ENCODE measurements at places on chromosomes 2 and 18. TPM values are rescaled to one million over a fixed set of nuclear protein-coding genes. Genes with fewer than 3 reads are reported as not detected.

- H3K27ac ChIP-seq, result no peak overlapping the region
- H3K4me1 ChIP-seq, result no peaks in the 10 kb centered on the region
- DNase-seq, result no peak
- H3K36me3 ChIP-seq, result no peaks in the 10 kb centered on the region
Measured at GRCh38 chr2:201696151-201696659, 2.2 kb downstream of the MPP4 start.

- no peak for DNase-seq
- H3K4me1 ChIP-seq, result peaks cover 9% of the 10 kb centered on the region
- no peak overlapping the region for H3K4me3 ChIP-seq
- peaks cover 5% of the 10 kb centered on the region for H3K36me3 ChIP-seq
Measured at GRCh38 chr2:67839242-67839641, 223.6 kb downstream of the C1D start.

GRCh38 chr2:192534072-192534471, 339.3 kb upstream of the TMEFF2 start:
- H3K4me1 ChIP-seq, result no peaks in the 10 kb centered on the region
- H3K27ac ChIP-seq, result no peak overlapping the region
- H3K4me3 ChIP-seq, result no peak overlapping the region

COLEC12 gene
- not detected for total RNA-seq

DNA sequence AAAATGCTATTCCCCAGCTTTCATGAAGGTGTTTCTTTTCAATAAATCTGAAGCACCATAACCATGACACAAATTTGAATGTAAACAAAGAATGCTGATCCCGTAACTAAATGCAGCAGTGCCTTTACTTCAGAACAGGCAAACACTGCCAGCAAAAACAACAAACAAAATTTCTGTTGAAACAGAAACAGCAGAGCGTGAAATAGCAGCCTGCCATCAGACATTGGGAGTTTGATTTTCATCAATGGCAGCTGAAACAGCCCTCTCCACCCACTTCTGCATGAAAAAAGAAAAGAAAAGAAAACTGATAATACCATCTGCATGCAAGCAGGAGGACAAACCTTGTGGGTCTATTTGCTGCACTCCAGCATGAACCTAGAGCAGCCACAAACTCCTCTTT, 128.3 kb downstream of the CDH2 start:
- no peak overlapping the region for H3K27ac ChIP-seq
- no peaks in the 10 kb centered on the region for H3K27me3 ChIP-seq
- no peak overlapping the region for H3K4me3 ChIP-seq
- H3K36me3 ChIP-seq, result no peaks in the 10 kb centered on the region
- DNase-seq, result no peak

DNA sequence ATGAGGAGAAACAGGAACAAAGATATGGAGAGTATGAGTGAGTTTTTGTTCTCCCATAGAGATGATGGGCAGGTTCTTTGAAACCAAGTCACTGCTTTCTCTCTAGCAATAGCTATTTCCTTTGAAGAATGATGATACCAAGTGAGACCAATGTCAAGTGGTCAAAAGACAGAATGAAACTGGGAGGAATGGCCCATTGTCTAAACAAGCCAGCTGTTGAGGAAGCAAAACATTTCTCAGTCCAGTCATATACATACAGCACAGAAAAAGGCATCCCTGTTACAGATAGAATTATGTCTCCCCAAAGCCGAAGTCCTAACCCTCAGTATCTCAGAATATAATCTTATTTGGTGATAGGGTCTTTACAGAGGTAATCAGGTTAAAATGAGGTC, 66.1 kb upstream of the EPC2 start:
- no peaks in the 10 kb centered on the region for H3K36me3 ChIP-seq
- no peak for DNase-seq
- H3K27me3 ChIP-seq, result peaks cover 51% of the 10 kb centered on the region
- peaks cover 9% of the 10 kb centered on the region for H3K4me1 ChIP-seq
- H3K27ac ChIP-seq, result no peak overlapping the region
- no peak overlapping the region for H3K4me3 ChIP-seq

HOXD1 gene
- not detected for total RNA-seq

DNA sequence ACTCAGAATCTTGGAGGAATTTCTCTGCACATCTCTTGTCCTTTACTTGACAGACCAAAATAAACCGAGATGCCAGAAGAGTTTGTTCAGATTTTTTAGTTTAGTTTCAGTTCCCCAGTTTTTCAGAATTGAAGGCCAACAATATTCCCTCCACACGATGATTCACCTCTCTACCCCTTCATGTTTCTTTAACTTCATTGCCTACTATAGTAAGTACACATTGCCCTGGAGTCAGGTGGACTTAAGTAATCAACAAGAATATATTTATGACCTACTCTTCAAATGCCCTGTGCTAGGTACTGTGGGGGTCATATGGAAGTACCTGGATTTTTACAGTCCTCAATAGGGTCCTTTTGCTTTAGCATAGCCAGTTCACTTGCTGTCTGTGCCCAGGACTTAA, 79.6 kb upstream of the CTLA4 start:
- no peak overlapping the region for H3K27ac ChIP-seq
- H3K36me3 ChIP-seq, result no peaks in the 10 kb centered on the region
- peaks cover 33% of the 10 kb centered on the region for H3K4me1 ChIP-seq
- no peak for DNase-seq

- no peak overlapping the region for H3K4me3 ChIP-seq
- peaks cover 20% of the 10 kb centered on the region for H3K36me3 ChIP-seq
- no peaks in the 10 kb centered on the region for H3K27me3 ChIP-seq
- H3K27ac ChIP-seq, result no peak overlapping the region
- no peaks in the 10 kb centered on the region for H3K4me1 ChIP-seq
Measured at GRCh38 chr2:157809212-157809611, 66.9 kb downstream of the ACVR1 start.

DNA sequence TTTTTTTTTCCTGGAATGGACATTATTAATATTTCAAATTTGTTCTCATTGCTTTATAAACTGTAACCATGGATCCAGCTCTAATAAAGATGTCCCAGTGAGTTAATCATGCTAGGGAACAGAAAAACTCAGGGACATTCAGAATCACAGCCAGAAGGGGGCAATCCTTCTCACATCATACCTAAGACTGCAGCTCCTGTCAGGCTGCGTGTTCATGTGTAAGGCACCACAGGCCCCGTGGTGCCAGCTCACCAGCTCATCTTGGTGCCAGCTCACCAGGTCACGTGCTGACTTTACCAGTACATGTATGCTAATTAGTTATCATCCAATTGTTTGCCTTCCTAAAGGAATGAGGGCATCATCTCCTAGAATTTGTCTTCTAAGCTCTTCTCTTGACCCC, 84.7 kb upstream of the NEDD4L start:
- no peak overlapping the region for H3K4me3 ChIP-seq
- peaks cover 31% of the 10 kb centered on the region for H3K4me1 ChIP-seq
- H3K27me3 ChIP-seq, result no peaks in the 10 kb centered on the region
- H3K36me3 ChIP-seq, result peaks cover 4% of the 10 kb centered on the region
- H3K27ac ChIP-seq, result no peak overlapping the region

TUBA3E gene
- not detected for total RNA-seq

ALPG gene
- total RNA-seq, result not detected

ERICH2 gene
- total RNA-seq, result 2.4 TPM

DNA sequence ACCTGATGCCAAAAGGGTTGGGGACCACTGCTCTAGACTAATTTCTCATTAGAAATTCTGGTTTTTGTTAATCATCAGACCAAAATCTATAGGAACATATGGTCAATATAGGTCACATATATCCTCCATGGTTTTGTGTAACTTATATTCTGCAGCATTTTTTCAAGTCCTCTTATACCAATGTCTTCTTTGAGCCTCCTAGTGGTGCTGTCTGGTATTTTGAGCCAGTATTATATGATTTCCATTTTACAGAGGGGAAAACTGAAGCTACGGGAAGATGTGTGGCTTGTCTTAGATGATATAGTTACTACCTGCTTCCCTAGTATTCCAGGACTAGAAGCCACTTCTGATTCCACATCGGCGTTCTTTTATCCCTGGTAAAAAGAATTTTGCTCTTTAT, 13.8 kb downstream of the MAPK4 start:
- no peak overlapping the region for H3K27ac ChIP-seq
- no peak overlapping the region for H3K4me3 ChIP-seq
- H3K36me3 ChIP-seq, result no peaks in the 10 kb centered on the region
- DNase-seq, result no peak
- peaks cover 97% of the 10 kb centered on the region for H3K27me3 ChIP-seq
